ENCODE measurements at places on chromosomes 3 and 15. TPM values are rescaled to one million over a fixed set of nuclear protein-coding genes. Genes with fewer than 3 reads are reported as not detected.

Gene ILDR1
- not detected for total RNA-seq

DNA sequence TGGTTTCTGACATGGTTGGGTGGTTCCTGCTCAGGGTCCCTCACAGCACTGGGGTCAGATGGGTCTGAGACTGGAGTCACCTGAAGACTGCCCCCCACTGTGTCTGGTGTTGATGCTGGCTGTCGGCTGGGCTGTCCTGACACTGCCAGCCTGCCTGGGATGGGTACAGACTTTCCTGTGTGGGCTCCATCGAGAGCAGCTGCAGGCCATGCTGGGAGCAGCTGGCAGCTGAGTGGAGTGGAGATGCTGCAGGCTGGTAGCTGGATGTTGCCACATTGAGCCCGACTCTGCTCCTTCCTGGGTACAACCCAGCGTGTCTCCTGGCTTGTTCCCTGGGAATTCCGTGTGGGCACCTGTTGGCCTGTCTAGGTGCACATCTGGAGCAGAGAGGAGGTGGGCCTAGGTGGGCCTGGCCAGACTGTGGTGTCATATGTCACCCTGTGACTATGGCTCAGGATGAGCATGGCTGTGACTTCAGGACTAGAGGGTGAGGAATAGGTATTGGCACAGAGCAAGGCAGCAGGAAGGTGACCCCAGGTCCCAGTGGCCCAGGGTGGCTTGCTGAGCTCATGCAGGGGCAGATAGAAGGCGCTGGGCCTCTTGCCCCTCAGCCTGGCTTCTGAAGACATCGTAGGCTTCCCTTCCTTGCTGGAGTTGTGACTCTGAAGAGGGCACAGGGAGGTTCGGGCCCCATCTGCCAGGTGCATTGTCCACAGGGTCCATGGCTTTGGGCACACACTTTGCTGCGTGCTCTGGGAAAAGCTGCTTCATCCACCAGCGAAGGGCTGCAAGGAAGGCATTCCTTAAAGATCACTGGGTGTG lies 40.0 kb upstream of the PRR23E start:
- no peak for DNase-seq

- DNase-seq = no peak
These were observed 2.3 kb downstream of the LNP1 start for GRCh38 chr3:100403362-100404249.

DNA sequence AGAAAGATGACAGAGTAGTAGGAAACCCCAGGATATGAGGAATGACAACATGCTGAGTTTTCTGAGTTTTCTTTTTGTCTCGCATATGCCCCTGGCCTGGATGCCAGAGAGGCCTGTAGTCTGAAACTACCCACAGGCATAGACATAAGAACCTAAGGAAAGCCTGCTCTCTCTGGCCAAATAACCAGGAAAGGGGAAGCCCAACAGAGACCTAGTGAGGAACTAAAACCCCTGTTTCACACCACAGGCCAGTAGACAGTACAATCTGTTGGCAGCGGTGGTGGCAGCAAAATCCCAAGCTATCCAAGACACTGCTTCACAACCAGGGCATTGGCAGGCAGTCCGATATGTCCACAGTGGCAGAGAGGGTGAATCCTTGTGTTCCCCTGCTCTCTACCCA lies 55.0 kb upstream of the DCP1A start:
- DNase-seq = no peak

GRCh38 chr3:10553591-10554235 lies 48.3 kb upstream of the ATP2B2 start:
- no peak for DNase-seq

DNA sequence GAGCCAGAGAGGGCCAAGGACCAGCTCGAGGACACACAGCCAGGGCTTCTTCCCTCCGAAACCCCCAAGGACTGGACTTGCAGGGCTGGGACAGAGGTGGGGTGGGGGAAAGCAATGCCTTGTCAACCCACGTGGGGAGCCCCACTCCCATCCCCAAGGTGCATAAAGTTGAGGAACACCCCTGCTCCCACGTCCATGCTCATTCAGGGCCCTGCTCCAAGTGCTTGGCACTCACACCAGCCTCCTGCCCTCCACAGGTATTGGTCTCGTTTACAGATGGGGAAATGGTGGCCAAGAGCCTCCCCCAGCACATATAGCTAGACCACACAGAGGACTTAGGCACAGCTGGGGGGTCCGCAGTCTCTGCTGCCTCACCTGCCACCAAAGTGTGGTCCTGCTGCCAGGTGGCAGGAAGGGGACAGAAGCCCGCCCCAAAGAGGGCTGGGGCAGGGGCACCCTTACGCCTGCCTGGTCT lies 50.5 kb upstream of the CSPG4 start:
- no peak for DNase-seq

Gene C3orf62
- total RNA-seq = 7.0 TPM

- DNase-seq = no peak
These were observed 11.5 kb upstream of the CMTM8 start for GRCh38 chr3:32226875-32227500.

- no peak for DNase-seq
These were observed 475.1 kb downstream of the SHQ1 start for GRCh38 chr3:72373139-72373538.

Gene TNFAIP8L3
- total RNA-seq = not detected

Gene NRG4
- not detected for total RNA-seq

- no peak for DNase-seq
These were observed 6.8 kb upstream of the ZNF770 start for GRCh38 chr15:34994925-34995324.

DNA sequence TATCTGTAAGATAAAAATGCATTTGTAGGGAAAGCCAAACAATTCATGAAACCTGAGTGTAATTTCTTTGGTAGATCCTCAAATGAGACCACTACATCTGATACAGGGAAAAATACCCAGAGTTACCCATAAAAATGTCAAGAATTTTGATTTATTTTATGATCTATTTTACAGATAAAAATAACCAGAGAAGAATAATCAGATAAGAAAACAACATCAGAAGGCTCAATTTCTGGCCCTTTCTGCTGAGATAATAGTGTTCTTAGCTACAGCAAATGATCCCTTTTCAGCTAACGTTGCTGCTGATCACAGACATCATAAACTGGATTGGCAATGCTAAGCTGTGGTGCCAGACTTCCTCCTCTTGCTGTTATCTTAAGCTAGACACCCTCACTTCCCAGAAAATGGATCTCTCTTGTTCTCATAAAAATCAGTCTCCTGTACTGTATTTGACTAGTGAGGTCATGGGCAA lies 21.3 kb upstream of the TMEM108 start:
- no peak for DNase-seq

Gene TUBGCP4
- 5.9 TPM for total RNA-seq

- DNase-seq = no peak
These were observed 21.7 kb downstream of the MELTF start for GRCh38 chr3:197007953-197008352.

GRCh38 chr3:114192136-114192535 lies 13.3 kb upstream of the DRD3 start:
- no peak for DNase-seq

Gene TMEM42
- 8.0 TPM for total RNA-seq

DNA sequence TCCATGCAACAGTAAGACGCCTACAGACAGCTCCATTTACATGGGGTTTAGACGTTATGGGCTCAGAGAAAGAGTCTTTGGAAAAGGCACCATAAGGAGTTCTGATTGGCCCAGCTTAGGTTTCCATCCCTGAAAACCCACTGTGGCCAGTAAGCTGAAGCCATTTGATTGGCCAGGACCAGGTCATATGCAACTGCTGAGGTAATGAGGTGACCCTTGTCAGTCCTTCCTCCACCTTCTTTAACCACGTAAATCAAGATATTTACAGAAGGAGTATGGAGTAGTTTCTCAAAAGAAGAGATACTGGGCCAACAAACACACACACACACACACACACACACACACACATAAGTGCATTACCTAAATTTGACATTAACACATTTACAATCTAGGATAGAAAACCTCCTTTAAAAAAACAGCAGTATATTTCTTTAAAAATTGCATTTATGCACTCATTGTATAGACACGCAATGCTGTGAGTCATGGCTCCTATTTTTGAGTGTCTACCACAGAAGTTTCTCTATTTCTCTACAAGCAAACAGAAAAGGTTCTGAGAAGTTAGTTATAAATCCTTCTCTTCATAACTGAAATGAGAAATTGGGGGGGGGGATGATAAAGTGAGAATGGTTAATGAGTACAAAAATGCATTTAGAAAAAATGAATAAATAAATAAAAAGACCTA lies 16.3 kb upstream of the MB21D2 start:
- DNase-seq = no peak

DNA sequence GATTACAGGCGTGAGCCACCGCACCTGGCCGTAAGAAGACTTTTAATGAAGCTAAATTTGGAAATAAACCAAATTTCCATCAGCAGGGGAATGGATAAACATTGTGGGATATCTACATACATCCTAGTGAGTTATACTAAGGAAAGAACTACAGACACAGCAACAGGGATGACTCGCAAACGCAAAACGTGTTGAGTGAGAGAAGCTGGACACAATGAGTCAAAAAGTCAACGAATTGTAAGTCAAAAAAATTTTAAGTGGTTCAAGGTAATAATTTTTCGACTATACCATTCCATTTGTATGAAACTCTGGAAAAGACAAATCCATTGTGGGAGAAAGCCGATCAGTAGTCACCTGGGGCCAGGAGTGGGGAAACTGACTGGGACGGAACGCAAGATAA lies 19.9 kb downstream of the PLA2G4F start:
- DNase-seq = no peak

DNA sequence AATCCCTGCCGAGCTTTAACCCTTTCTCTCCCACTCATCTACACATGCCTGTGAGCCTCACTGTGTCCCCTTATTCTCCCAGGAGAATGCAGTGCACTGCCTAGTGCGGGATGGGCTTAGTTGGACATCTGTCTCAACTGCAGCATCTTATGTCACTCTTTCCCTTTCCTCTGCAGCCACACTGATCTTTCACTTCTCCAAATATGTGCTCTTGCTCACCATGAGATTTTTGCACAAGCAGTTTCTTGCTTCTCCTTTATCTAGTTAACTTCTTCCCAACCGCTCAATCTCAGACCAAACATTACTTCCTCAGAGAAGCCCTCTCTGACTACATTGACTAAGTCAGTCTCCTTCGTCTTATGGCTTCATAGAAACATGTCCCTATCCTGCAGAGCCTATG lies 292.3 kb downstream of the KBTBD8 start:
- no peak for DNase-seq

GRCh38 chr3:155391104-155391503 lies 97.6 kb upstream of the STRIT1 start:
- DNase-seq = no peak

- DNase-seq = no peak
These were observed 14.4 kb upstream of the TSC22D2 start for GRCh38 chr3:150393745-150394144.

- DNase-seq = no peak
These were observed 103.4 kb downstream of the IL20RB start for GRCh38 chr3:137061186-137061585.

DNA sequence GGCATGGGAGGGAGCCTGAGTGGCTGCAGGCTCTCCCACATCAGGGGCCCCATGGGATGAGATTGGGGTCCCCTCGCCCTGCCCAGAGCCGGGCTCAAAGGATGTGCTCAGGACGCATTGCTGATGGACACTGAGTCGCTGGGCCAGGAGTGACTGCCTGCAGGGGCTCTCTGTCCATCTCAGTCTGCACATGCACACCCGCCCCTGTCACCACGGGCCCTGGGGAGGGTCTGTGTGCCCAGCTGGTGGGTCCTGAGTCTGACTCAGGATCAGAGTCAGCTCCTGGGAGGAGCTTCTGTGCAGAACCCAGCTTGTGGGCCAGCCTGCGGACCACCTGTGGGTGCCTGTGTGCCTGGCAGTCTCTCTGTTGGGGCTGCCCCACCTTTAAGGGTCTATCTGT lies 18.1 kb downstream of the STAB1 start:
- no peak for DNase-seq

GRCh38 chr15:40937762-40938535 lies 8.8 kb downstream of the DLL4 start:
- DNase-seq = no peak

GRCh38 chr3:123444744-123445143 lies 4.1 kb downstream of the ADCY5 start:
- DNase-seq = no peak

Gene FAH
- total RNA-seq = 2.6 TPM

DNA sequence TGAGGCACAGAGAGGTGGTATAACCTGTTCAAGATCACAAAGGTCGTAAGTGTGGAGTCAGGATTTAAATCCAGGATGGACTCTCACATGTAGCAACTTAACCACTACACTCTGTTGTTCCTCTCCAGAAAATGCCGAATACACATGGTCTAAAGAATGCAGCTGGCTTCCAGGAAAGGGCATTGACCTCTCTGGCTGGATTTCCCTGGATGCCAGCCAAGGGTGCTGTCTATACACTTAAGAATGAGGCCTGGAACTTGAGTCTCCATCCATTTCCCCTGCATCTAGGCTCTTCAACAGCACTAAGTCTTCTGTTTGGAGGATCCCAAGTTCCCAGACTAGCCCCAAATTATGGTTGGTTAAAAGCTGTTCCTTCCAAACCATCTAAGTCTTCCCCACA lies 60.5 kb downstream of the CERS3 start:
- DNase-seq = no peak

DNA sequence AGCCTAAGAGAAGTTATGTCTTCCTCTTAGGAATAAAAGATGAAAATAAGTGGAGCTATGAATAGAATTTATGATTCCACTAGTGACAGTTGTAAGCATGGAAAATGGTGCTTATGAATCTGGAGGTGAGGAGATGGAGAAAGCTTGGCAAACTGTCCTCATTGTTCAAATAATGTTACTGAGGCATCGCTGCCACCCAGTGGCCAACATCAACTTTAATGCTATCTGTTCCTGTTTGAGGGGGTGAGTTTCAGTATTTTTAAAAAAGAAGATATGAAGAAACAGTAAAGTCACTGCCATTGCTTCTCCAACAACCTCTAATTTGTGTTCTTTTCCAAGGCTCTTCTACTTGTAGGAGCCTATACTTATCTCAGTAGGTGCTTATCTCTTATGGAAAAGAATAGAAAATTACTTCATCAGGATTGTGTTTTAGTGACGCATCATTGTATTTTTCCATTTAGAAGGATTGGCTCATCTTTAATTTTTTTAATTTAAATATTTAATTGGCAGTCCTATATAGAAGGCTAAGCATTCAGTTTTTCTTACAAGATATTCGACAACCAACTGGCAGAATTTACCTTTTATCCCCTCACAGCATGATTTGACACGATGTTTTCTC lies 260.4 kb upstream of the P2RY1 start:
- peak; percentile 40 for DNase-seq
